ENCODE measurements at places on chromosomes 1 and 21.

DNA sequence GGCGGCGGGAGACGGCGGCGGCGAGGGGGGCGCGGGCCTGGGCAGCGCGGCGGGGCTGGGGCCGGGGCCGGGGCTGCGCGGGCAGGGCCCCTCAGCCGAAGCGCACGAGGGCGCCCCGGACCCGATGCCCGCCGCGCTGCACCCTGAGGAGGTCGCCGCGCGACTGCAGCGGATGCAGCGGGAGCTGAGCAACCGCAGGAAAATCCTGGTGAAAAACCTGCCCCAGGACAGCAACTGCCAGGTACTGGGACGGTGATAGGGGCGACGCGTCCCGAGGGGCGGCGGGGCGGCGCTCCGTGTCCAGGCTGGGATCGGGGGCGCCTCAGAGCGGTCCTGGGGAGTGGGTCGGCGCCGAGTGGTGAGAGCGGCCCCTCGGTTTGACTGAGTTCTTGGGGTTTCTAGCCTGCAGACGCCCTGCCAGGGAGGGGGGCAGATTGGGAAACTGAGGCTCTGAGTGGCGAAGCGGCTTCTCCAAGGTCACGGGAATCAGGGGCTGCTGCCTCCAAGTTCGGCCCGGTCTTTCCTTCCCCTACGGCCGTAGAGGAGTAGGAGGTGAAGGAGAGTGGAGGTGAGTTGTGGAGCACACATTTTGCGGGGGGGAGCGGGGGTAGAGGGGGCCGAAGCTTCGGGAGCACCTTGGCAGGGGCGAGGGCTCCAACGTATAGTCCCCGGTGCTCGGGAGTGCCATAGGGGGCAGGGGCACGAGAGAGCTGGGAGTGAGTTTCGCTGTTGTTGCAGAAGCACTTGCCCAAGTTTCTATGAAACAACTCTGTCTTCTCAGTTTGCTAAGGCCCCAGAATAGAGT, 508 bp downstream of the RAVER2 start:
- DNase-seq: peak; percentile 46

DNA sequence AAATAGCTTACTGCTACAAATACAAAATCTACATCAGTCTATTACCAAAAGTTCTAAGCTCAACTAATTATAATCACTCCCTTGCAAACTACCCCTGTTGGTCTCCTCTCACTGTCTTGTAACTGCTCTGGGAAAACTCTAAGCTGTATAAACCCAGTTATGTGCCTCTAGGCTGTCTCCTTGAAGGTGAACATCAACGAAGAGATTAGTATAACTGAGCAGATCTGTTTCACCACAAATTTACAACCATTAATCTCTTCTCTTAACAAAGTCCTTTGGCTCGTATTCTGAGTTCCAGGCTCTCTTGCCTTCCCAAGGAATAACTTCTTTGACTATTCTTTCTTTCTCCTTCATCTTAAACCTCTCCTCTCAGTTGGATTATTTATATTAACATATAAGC, 84.4 kb upstream of the PRMT6 start:
- no peak for DNase-seq

- DNase-seq: no peak
Observed at GRCh38 chr1:25194054-25194453, 38.2 kb downstream of the SYF2 start.

DNA sequence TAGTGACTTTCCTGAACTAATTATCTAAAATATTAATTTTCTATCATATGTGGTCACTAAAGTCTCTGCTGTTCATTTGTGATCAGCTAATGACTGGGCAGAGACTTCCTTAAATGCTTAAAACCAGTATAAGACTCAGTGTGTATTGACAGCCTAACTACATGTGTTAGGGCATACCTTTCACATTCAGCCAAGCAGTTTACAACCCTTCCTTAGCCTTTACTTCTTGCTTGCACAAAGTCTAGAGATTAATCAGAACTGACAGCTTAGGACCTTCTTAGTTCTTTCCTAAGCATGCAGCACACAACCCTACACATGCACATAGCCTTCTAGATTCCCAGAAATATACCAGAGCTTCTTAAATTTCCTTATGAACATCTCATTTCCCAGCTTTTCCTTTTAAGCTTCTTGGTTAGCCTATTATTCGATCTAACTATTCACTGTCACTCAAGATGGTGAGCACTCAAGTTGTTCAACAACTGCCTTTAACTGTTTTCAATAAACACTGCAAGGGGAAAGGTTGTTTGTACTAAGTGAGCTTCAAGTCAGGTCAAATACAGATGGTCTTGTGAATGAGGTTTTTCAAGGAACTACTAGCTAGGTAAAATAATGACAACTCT, 13.4 kb downstream of the EYA3 start:
- DNase-seq: no peak

- no peak for DNase-seq
Observed at GRCh38 chr1:237032029-237032428, 10.0 kb upstream of the RYR2 start.

DNA sequence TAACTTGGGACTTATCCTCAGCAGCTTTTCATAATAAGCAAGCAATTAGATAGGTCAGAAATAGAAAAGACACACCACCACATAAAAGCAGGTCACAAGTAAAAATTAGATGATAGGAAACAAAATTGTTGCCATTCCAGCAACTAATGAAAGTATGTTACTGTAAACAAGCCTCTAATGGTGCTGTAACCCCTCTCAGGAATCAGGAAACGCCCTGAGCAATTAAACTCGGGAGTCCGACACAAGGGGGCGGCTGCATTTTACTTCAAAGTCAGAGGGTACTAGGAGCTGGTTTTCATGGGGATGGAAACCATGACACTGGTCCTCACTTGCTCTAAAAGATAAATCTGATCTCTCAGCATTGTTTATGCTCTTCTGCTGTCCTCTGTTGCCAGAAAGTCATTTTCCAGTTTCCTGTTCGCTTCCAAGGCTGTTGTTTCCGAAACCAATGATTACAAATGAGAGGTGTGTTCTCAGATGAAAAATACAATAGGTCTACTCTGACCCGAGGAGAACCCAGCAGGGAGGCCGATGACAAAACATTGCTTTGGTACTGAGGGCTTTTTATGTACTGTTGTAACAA, 93.4 kb downstream of the TGFBR3 start:
- DNase-seq: no peak

- no peak for DNase-seq
Observed at GRCh38 chr1:160045653-160046052, 13.9 kb upstream of the PIGM start.

- DNase-seq: peak; percentile 74
Observed at GRCh38 chr1:15344800-15345704, 64.6 kb upstream of the EFHD2 start.

DNA sequence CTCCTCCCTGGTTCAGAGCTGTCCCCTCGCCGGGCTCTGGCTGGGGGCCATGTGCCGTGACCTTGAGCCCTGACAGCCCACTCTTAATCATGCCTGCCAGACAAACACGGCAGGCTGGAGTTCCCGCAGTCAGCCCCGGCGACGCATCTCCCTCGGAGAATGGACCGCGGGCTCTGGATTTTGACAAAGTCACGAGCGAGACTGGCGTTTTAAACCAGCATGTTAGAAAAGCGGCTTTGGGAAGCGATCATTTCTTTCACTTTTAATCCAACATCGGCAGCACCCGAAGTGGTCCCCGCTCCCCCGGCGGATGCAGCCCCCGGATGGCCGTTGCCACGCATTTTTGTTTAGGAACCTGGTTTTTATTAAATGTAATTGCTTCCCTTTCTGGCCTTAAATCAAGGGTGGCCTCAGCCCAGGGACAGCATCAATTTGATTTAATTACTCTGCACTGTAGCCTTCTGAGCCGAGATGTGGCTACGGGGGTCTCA, 70.9 kb downstream of the PRDM16 start:
- no peak for DNase-seq

DNA sequence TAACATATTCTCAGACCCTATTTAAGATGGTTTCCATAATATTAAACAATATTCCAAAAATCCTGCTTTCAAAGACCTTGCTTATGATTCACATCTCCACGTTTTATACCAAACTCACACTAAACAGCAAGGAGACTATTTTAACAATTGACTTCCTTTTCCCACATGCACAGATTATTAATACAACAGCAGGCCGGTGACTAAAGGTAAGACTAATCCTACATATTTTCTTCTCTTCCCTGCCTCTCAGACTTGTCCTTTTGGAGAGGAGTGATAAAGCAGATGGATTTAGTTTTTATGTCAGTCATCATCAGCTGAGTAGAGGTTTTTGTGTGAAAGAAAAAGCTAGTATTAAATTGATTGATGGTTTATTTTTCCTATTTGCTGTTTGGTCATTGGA, 400.6 kb downstream of the NTNG1 start:
- no peak for DNase-seq

GRCh38 chr1:2411801-2412394, 466 bp downstream of the PEX10 start:
- DNase-seq: no peak

- DNase-seq: no peak
Observed at GRCh38 chr21:21406921-21407320, 408.7 kb downstream of the NCAM2 start.

- no peak for DNase-seq
Observed at GRCh38 chr1:21550097-21550496, 40.9 kb downstream of the ALPL start.

DNA sequence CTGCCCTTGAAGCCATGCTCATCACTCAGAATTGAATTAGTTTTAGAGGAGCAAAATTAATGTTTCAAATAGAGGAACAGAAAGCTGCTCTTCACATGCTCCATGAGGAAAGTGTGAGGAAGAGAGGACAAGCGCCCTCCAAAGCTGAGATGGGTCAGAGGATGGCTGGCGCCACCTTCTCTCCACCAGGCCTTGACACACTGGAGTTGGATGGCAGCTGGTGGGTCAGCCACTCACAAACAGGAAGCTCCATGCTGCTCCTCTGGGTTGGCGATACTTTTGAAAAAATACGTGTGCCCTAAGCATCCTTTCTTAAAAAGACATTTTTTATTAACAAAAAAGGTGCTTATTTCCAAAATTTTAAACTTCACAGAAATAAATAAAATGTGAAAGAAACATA, 3.1 kb upstream of the CD2 start:
- no peak for DNase-seq

DNA sequence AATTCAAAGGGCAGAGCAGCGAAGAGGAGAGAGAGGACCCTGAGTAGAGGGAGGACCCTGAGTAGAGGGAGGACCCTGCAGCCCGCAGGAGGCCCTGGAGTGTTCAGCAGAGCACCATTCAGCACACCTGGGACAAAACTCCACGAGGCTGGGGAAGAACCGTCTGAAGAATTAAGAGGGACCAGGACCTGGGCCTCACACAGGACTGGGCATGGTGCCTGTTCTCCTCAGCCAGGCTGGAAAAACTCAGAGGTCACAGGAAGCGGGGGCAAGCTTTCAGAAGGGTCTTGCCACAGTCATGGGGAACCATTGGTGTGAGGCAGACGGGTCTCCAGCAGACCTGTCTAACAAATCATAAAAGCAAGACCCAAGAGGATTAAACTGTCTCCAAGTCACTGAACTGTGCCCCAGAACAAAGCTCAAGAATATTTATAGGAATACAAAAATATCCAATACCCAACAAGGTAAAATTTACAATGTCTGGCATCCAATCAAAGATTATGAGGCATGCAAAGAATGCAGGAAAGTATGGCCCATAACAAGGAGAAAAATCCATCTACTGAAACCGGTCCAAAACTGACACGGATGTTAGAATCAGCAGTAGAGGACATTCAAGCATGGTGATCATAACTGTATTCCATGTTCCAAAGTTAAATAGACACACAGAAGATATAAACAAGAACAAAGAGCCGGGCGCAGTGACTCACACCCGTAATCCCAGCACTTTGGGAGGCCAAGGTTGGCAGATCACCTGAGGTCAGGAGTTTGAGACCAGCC, 30.6 kb downstream of the MORN1 start:
- DNase-seq: no peak

DNA sequence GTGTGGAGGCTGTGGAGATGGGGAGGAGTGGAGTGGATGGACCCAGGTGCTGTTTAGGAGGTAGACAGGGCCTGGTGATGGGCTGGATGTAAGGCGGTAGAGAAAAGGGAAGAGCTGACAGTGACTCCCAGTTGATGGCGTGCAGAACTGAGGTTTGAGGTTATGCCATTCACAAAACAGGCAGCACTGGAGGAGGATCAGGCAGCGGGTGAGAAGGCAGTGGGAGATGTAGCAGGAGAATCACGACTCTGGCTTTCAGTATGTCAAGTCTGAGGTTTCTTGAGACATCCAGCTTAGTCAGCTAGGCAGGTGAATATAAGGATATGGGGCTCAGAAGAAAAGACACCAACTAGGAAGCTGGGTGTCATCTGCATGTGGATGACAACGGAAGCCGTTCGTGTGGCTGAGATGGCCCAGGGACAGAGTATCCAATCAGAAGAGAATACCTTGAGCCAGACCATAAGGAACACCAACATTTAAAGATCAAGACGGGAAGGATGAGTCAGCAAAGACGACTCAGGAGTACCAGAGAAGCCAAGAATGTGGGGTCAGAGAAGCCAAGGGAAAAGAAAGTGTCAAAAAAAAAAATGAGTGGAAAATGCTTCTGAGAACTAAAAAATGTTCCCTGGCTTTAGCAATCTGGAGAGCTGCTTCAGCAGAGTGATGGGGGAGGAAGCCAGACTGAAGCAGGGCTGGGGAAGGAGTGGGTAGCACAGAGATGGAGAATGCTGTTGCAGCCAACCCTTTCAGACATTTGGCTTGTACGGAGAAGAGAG, 15.2 kb downstream of the LRRN2 start:
- no peak for DNase-seq
